Naive thymus-derived CD4-positive, alpha-beta T cell (primary cell): ENCODE measurements at places on chromosomes 4 and X. TPM values are rescaled to one million over a fixed set of nuclear protein-coding genes. Genes with fewer than 3 reads are reported as not detected.
A peak's percentile ranks its signal among the peaks of the same experiment; 100 is the strongest.

- DNase-seq, result no peak
These were observed 439.5 kb upstream of the BOD1L1 start for GRCh38 chr4:14066979-14067378.

GRCh38 chrX:127457161-127457560 is 595.0 kb downstream of the ACTRT1 start:
- no peak for DNase-seq

DNA sequence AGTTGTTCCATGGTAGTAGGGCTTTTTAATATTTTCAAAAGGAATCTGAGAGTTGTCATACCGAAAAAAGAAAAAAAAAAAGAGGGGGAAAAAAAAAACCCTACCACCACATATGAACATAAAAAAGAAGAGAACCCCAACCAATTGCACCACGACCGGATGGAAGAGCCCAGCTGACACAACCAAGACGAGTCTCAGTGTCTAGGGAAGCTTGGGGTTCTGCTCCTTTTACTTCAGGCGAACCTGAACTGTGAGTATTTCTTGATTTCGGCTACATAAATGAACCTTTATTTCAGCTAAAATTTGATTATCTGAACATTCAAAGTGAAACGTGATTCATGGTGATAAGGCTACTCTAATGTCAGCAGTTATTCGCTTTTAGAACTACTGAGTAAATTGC is at the start of gene GPR34:
Gene GPR34, plus strand, starts transcription at position 139 of the 400 bp plus-strand sequence. CDS start 6,661 bp downstream, outside the sequence.
- DNase-seq, result no peak

DNA sequence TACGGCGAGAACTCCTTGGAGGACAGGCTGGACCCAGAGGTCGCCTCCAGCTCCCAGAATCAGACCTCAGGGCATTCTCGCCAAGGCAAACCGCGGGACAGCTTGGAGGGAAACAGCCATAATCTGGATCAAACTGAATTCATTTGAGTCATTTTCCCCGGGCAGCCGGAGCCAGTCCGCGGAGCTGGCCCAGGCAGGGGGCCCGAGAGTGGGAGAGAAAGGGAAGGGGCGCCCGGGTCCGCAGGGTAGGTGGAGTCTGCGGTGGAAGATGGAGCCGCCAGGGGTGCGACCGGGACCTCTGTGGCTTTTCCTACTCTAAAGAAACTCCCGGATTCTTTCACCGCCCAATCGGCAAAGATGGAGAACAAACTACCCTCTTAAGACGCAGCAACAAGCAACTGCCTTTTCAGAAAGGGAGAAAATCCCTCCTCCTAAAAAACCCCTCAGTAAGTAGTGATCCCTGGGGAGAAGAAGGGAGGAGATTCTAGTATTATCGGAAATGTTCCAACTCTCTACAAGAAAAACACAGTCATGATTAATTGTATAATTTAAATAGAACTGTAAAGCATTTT is 5.2 kb downstream of the NKX3-2 start:
- no peak for DNase-seq

- DNase-seq, result no peak
These were observed 443.9 kb upstream of the INTU start for GRCh38 chr4:127188847-127189246.

DNA sequence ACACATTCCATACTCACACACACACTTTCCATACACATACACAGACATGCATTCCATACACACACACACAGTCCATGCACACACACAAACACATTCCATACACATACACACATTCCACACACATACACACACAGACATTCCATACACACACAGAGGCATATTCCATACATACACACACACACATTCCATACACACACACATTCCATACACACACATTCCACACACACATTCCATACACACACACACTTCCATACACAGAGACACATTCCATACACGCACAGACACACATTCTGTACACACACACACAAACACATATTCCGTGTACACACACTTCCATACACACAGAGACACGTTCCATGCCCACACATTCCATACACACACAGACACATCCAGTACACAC is 14.8 kb downstream of the LINC00632 start:
- no peak for DNase-seq

DNA sequence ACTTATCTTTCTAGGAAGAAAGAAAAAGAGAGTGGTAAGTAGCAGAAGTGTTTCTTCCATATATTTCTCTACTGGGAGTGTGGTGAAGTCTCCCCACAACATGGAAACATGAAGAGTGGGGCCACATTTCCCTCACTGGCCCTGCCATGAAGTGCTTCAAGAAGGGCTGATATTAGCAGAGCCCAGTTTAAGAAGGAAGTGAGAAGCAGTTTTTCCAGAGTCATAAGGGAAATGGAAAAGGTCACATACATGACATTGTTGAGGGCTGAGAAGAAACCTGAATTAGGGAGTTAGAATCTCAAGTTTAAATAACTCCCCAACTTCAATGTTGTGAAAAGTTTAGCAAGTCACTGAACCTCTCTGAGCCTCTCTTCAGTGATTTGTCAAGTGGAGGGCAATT is 171.9 kb upstream of the RBPJ start:
- no peak for DNase-seq

DNA sequence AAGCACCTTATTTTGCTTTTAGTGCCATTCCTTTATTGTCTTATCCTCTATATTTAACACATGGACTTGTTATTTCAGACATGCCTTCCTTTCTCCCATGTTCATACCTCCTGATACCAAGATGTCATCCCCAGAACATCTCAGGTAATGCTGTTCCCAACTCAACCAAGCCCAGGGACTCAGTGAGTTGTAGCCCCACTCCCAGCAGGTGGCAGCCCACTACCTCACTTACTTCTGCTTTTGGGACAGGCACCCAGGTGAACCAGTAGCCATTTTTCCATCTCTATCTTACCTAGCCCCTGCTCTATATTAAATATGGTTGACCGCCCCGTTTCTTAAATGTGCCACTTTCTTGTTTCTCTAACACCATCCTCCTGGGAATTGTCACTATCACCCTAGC is 199.0 kb downstream of the DCHS2 start:
- peak; percentile 2 for DNase-seq

The MGARP gene
- 0.29 TPM for total RNA-seq

DNA sequence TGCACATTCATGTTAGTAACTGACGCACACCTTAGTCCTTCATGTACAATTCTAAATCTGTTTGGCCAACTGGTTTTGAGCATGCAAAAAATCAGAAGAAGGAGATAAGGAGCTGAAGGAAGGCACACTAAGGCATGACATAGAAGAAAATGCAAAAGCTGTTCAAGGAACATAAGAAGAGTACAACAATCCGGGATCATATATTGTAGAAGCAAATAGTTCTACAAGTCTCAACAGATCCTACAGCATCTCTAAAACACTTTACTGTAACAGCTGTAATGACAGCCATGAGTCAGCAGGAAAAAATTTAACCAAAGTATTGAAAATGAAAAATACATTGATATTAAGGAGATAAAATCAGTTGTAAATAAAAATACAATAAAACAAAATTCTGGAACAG is 57.7 kb downstream of the KLHL13 start:
- DNase-seq, result no peak

The PNMA3 gene
- 5.3 TPM for total RNA-seq

GRCh38 chrX:67780694-67781109 is 236.9 kb downstream of the AR start:
- no peak for DNase-seq

- no peak for DNase-seq
These were observed 4.2 kb upstream of the ZXDB start for GRCh38 chrX:57587607-57588006.

- no peak for DNase-seq
These were observed 1.7 kb upstream of the USP27X start for GRCh38 chrX:49877397-49878101.

DNA sequence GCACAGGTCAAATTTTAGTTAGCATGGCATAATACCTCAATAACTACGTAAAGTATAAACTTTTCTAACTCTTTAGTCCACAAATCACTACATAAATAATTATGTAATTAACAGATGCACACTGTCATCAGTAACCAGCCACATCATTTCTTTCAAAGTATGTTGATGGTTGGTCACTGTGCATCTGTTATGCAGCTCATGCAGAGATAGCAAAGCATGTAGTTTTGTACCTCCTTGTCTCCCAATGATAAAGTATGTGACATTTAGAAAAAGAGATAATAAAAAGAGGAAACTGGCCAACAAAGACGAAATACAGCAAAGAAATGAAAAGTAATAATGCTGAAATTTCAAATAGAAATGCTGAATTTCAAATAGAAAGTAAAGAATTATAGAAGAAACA is 2.9 kb downstream of the LAMTOR3 start:
- no peak for DNase-seq

DNA sequence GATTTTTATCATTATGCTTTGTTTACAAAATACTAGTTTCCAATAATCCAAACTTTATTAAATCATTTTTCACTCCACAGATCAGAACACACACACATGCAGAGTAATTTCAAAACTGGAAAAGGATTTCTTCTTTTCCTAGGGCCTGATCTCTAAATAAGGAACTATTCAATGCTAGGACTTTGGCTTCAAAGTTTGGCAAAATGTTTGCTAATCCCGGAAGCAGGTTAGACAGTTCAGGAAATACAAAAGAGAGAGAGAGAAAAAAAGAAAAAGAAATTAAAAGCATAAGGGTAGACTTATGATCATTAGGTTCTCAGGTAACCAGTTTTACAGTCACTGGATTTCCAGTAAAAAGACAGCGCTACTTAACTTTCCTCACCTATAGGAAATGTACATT is 211.0 kb downstream of the DCLK2 start:
- no peak for DNase-seq

DNA sequence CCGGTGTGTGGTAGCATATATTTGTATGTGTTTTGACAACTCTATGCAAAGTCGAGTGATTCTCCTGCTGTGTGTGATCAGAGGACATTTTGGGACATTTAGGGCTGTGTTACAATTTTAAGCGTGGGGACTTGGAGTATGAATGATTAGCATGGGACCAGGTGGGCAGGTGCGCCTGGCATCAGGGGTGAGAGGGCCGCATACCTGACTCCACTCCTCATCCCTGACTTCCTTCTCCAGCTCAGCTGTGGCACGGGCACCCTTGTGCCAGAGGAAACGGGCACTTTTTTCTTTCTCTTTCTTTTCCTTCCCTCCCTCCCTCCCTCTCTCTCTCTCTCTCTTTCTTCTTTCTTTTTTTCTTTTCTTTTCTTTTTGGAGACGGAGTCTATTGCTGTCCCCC is 15.7 kb upstream of the PLCXD1 start:
- DNase-seq, result no peak

DNA sequence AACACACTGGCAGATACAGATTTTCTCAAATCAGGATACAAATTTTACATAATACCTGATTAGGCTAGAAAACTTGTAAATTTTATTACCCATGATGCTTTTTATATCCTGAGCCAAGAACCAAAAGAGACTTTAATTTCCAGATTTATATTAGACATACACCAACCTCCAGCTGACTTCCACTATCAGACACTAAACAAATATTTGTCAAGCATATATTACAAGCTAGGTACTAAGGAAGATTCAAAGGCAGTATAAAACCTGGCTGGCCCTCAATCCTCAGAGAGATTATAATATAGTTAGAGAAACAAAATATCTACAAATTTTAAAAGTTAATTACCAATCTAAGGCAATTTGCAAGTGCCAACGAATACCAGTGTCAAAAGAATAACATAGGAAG is 357.8 kb upstream of the F9 start:
- DNase-seq, result no peak

The TBC1D9 gene
- total RNA-seq, result 2.9 TPM

GRCh38 chr4:3368841-3369760 is 72.7 kb upstream of the HGFAC start:
- peak; percentile 15 for DNase-seq

The TMEM47 gene
- not detected for total RNA-seq

- DNase-seq, result no peak
These were observed 14.7 kb downstream of the TBC1D14 start for GRCh38 chr4:6924361-6924779.
